ENCODE measurements at places on chromosomes 2 and 18.

- DNase-seq = no peak
Observed at GRCh38 chr2:107525406-107525805, 301.3 kb upstream of the RGPD4 start.

DNA sequence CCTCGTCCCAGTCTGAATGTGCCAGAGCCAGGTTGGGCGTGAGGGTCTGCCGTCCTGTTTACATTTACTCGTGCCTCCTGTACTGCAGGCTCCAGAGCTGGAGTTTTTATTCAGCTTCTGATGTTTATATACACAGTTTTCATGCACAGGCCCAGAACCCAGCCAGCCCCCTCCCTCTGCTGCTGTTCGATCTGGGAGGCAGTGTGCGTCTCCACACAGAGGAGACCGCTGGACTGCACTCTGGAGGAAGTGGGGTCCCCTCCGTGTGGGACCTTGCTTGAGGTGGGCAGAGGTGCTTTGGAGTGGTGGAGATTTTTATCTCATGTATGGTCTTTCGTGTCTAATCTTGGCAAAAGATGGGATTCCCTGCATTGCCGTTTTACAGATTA lies 90.6 kb downstream of the GLI2 start:
- DNase-seq = no peak

DNA sequence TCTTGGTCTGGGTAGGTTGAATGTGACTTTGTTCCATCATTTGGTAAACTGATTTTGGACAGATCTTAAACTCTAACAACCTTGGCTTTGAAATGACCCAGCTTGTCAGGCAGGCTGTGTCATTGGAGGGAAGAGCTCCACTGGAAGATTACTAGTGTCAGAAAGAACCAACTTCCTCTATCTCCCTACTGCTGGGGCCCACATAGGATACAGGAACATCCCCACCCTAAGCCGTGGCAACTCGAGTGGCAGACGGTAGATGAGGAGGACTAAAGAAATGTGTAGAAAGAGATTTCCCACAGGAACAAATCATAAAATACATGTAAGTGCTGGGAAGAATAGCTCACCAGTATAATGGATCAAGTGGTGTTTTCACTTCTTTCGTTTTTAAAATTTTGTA lies 4.3 kb upstream of the G6PC2 start:
- DNase-seq = no peak

DNA sequence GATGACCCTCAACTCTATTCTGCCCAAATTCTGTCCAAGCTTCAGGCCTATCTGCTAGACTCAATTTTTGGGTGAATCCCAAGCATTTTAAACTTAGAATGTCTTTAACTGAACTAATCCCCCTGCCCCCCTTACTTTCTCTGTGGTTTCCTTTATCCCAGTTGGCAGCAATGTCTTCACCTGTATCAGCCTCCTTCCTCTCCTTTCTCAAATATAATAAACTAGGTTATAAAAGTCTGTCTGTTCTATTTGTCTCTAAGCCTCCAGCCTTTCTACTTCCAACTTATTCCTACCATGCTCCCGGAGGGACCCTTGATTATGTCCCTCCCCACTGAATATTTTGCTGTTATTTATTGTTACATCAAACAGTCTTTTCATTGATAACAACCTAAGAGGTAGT lies 375.5 kb upstream of the TRIB2 start:
- no peak for DNase-seq

GRCh38 chr2:32865399-32866068 lies 81.2 kb upstream of the LTBP1 start:
- no peak for DNase-seq

- DNase-seq = no peak
Observed at GRCh38 chr18:31710826-31711225, 26.4 kb upstream of the B4GALT6 start.

GRCh38 chr2:172437419-172438341 lies 10.3 kb downstream of the ITGA6 start:
- DNase-seq = no peak

- no peak for DNase-seq
Observed at GRCh38 chr2:185919155-185919554, 180.6 kb downstream of the FSIP2 start.

GRCh38 chr2:223930103-223930976 lies 14.8 kb downstream of the WDFY1 start:
- no peak for DNase-seq

DNA sequence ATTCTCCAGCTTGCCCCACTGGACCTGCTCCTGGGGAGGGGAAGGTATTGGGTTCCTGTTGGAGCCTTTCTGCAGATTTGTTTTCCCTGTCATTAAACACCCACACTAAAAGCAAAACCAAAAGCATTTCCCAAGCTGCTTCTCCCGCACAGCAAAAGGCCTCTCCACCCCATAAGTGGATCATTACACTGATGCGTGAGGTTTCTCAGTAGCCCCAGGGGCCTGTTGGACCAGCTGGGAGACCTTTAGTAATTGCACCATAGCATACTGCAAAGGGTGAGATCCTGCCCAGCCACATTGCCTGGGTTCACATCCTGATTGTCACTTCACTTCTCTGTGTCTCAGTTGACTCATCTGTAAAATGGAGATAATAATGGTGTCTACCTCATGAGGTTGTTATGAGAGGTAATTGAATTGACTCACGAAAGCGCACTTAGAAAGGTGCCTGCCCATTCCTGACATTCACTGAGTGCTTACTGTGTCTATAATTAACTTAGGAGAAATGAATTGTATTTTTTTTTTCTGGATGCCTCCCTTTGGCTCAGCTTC lies 43.9 kb downstream of the TOGARAM2 start:
- no peak for DNase-seq

DNA sequence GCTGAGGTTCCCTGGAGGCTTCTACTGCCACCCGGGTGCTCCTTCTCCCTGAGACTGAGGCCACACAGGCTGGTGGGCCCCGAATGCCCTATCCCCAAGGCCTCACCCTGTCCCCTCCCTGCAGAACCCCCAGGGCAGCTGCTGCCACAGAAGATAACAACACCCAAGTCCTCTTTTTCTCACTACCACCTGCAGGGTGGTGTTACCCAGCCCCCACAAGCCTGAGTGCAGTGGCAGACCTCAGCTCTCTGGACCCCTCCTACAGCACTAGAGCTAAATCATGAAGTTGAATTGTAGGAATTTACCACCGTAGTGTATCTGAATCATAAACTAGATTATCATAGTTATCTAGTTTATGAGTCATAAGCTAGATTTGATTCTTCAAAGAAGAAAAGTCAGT lies 7.3 kb upstream of the CENPA start:
- no peak for DNase-seq

DNA sequence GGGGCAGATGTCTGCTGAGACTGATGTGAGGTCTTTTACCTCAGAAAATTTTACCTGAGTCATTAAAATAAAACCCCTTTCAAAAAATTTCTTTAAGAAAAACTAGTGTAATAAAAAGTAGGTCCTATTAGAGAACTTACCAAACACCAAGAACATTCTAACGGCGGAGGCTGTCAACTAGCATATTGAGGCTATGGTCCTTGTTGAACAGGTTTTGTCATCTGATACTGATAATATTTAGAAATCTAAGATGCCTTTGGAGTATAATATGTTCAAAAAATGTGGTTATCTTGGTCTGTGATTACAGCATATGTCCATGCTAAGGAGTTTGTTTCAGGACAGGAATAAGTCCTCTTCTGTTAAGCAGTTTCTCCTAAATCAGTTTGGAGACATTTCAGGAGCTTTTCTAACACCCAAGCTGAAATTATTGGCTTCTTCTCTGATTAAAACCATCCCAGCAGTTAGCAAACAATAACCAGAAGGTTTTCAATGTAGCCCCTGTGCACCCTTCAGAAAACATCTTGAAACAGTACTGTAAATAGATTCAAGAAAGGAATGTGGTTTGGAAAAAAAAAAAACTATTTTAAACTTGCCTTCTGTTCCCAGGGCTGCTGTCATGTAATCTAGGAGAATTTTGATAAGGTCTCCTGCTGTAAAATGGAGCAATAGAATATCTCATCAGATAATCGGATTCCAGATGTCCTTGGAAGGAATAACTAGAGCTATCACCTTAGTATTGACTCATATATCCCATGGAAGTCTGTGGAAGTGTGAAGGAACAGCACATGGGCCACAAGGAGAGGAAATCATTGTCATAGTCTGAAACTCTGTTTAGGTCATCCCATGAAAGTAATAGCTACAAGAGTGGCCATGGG lies 58.7 kb upstream of the B3GNT2 start:
- DNase-seq = no peak

DNA sequence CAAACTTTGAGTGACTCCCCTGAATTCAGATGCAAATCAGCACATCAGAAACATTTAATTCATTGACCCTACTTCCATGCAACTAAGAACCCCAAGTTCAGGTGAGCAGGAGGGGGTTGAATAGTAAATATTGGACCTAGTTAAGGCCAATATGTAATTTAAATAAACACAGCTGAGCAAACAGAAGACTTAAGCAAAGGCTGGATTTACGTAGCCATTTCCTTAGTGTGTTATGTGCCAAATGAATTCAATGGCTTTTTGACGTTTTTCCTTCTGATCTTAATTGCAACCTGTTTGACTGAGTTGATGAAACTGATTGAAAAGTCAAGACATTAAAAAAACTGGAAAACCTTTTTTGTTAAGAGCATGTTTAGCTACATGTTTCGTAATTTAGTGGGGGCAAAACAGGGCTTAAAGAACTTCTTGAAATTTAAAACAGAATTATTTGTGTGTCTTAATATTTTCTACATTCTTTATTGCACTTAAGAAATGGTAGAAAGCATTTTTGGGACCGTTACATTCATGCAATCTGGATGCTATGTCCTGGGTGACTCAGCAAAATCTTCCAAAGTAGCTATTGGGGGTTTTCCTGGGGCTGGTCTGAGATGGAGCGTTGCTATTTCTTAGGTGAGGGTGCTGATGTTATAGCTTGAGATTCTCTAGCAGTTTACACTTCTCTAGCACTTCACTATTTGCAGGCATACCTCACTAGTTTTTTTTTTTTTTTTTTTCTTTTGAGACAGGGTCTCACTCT lies 25.5 kb upstream of the KCNE4 start:
- DNase-seq = no peak

GRCh38 chr18:457521-458412 lies 42.7 kb downstream of the COLEC12 start:
- DNase-seq = no peak

- no peak for DNase-seq
Observed at GRCh38 chr2:19321946-19322345, 36.5 kb downstream of the OSR1 start.

- no peak for DNase-seq
Observed at GRCh38 chr2:60002183-60002867, 551.1 kb downstream of the BCL11A start.

DNA sequence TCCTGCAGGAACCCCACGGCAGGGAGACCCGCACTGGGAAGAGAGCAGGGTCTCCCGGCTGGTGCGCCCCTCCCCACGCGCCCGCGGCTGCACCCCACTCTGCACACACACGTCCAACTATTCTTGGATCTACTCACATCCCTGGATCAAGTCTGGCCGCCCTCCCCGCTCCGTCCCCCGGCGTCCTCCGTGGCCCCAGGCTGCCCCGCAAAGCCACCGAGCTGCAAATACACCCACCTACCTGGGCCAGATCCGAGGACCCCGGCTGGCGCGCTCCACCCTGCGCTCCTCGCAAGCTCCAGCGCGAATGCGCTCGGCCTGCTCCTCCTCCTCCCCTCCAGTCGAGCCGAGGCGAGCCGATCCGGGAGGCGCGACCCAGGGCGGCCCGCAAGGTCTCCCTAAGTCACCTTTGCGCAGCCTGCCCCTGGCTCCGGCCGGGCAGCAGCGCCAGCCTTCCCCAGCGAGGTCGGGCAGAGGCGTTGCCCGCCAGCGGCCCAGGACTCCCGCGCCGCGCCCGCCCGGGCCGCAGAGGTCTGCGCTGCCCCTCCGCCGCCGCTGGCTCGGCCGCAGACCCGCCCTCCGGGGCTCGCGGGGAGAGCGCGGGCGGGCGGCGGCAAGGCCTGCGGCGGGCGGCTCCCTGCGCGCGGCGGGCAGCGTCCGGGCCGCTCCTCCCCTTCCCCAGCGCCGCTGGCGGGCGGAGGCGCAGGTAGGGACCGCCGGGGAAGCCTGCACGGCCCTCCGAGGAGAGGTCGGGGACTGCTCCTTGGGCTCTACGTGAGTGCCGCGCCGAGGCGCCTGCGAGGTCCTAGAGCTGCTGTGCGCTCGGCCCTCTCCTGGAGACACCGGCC lies 126.0 kb downstream of the OSBPL1A start:
- peak; percentile 67 for DNase-seq

DNA sequence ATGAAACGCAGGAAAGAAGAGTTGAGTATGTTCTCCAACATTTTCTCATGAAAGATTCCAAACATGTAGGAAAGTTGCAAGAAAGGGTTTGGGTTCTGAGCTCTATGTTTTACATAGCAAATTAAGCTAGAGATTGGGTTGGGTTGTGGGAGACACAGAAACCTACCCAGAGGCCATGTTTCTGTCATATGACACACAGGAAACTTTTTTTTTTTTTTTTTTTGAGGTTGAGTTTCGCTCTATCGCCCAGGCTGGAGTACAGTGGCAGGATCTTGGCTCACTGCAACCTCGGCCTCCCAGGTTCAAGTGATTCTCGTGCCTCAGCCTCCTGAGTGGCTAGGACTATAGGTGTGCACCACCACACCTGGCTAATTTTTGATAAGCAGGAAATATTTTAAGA lies 57.6 kb downstream of the DOCK10 start:
- no peak for DNase-seq

GRCh38 chr2:317501-318424 lies 29.9 kb upstream of the ALKAL2 start:
- no peak for DNase-seq

DNA sequence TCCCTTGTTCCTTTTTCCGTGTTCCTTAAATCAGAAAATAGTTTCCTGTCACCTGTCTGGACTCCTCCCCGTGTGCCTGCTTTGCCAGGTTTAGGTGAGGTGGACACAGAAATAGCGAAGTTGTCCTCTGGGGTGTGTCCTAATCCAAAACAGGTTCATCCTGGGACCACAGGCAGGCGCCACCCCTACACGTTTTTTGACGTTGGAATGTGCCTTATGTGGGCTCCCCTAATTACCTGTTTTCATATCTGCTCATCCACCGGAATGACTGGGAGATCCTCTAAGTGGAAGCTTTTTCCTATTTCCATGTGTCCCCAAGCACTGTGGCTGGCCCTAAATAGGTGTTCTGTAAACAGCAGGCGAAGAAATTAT lies 49.0 kb upstream of the PAIP2B start:
- DNase-seq = no peak

DNA sequence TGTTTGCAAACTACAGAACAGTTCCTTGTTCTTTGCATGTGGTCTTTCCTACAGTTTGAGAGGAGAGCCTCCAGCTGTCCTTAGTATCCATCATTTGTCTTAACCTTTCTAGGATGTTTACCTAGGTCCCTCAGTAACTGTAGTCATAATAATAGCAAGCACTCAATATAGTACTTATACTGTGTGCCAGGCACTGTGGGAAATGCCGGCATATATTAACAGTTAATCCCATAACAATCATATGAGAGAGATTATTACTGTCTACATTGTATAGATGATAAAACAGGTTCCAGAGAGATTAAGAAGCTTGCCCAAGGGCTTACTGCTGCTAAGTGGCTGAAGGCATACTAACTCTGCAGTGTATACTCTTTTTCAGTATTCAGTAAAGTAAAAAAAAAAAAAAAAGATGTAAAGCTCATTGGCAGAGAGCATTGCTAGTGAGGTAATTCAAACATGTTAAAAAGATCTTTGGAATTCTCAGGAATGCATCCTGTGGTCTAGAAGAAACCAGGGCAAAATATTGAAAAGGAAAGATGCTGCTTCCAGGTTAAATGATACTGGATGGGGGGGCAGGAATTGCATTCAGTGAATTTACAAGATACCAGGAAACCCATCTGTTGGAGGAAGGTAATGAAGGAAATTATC lies 72.3 kb downstream of the SPTBN1 start:
- no peak for DNase-seq

All from activated CD8-positive, alpha-beta memory T cell treated with anti-CD3 and anti-CD28 coated beads, Interleukin-2, amount 50 U/mL, for 48 hours (primary cell).